ENCODE measurements at places on chromosomes 6 and 20.

DNA sequence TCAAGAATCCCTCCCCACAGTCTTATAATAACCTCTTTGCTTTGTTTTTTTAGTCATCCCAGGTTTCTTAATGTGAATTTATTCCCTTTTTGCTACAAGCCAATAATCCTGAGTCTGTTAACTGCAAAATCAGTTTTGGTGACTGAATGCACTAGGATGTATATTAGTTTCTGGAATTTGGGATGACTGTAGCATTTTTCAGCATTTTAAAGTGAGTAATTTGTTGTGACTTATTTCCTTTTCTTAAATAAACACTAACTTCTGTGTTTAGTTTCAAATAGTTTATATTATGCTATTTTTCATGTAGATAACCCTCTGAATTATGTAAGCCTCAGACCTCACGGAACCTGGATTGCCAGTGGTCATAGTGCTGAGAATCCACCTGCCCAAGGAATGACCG, 5.5 kb downstream of the CST1 start:
- no peak for DNase-seq

GRCh38 chr6:90186637-90187371, 109.8 kb downstream of the BACH2 start:
- DNase-seq, result no peak

DNA sequence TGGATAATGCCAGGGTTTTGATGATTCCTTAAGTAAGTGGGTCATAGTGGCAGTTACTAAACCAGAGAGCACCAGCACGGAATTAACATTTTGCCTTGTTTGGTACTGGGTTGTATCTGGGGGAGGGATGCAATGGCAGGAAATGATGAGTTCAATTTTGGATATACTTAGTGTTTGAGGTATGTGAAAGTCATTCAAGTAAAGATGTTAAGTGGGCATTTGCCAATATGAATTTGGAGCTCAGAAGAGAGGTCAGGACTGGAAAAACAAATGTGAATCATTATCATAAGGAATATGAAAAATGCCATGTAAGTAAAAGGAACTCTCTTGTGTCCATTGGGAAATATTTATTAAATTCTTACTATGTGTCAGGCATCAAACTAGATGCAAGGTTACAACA, 6.2 kb downstream of the PXT1 start:
- DNase-seq, result no peak

DNA sequence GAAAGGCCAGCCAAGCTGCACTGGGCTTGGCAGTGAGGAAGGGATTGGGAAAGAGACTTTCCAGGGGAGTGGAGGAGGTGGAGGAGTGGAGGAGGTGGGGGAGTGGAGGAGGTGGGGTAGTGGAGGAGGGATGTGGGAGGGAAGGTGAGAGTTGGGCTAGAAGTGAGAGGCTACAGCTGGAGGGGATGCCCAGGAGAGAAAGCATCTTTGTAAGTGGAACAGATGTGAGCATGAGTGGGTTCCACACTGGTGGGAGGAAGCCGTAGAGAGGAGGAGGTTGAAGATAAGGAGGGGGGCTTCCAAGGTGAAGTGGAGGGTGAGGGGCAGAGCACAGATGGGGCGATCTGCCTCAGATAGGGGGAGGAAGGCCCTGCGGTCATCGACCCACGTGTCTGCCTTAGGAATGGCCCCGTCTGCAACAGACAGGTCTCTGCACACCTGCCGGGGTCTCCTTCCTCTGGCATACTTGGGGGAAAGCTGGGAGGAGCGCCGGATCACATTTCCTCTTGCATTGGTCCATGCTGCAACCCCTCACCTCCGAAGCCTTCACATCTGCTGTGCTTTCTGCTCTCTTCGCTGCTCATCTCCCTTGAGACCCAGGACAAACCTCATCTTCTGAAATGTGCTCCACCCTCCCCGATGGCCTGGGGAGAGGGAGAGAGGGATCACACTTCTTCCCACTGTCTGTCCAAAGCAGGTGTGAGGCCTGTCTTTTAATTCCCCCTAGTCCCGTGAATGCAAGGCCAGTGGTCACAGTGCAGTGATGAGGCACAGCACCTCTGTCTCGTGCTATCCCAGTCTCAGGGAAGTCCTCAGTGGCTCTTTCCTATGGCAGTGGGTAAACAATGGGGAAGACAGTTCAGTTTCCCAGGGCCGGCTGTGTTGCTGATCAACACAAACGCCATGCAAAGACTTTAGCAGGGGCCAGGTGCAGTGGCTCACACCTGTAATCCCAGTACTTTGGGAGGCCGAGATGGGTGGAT, 48.6 kb upstream of the SNX9 start:
- DNase-seq, result no peak

DNA sequence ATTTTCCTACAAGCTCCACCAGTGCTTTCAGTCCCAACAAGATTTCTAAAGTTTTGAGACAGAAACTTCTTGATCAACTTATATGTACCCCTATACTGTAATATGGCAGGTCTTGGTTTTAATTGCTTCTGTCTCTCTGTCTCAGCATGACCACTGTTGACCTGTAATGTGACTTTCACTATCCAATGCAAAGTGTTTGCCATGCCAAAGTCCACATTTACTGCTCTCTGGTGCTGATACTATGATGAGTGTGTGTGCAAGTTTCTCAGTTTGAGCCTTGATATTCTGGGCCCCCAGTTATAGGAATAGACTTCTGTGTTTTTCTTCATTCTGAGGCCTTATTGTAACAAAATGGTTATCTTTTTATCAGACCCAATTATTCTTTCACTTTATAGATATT, 45.8 kb downstream of the OR2J2 start:
- no peak for DNase-seq

GRCh38 chr20:9147547-9148024, 78.7 kb downstream of the PLCB4 start:
- DNase-seq, result no peak

DNA sequence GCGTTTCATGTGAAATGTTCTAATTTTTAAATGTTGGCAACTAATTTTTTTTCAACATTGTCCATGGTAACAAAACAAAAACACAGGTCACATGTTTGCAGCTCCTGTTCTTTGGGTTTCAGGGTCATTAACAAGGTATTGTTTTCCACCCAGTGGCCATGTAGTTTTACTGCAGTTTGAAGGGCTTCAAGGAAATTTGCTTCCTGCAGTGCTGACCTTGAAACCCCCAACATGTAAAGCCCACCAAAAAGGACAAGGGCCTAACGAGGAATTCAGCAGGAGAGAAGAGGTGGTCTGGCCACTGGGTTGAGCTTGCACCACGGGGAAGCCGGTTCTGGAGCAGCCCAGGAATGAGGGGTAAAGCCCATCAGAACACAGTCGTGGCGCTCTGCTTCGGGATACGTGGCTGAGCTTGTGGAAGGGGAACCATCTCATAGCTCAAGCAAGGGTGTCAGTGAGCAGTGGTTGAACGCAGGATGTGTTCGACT, 13.9 kb upstream of the KLHL31 start:
- no peak for DNase-seq

GRCh38 chr6:11008821-11009220, 35.3 kb downstream of the ELOVL2 start:
- DNase-seq, result no peak

DNA sequence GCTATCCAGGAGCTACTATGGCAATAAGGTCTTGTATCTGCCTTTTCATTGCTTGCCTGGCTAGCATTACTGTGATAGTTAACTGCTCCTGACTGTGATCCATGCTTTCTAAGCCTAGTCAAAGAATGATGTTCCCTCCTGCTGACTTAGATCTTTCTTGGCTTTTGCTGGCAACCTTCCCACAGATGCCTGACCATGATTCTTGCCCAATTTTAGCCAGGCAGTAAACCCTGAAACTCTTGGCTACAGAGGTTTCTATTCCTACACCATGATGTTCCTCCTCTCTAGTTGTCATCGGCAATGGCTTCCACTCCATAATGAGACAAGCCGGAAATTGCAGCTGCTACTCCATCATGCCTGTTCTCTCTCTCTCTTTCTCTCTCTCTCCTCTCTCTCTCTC, 238.1 kb downstream of the HAO1 start:
- DNase-seq, result no peak

DNA sequence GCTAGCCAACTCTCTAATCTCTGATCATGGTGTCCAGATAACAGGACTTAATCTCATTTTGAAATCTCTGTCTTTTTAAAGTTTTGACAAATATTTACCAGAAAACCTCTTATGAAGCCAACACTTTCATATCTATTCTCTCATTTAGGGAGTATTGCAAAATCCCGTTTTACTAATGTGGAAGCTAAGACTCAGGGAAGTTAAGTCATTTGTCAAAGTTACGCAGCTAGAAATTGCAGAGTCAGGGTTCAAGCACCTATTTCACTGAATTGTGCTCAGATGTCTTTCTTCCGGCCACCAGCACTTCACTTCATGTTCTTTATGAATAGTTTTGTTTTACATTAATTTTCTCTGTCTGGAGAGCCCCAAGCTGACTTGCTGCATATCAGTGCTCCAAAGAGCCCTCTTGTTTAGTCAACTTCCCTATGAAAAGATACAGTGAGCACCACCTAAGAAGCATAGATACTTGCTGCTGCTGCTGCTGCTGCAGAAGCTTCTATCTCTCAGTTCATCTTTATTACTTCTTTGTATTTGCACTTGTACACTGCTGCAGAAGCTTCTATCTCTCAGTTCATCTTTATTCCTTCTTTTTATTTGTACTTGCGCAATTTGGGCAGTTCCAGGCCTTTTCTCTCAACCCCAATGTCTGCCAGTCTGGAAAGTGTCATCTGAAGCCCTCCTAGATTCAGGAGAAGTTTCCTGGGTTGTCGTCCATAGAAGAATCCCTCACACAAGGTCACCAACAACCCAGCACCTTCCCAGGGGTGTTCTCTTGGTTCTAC, 329.7 kb downstream of the MAFB start:
- DNase-seq, result no peak

DNA sequence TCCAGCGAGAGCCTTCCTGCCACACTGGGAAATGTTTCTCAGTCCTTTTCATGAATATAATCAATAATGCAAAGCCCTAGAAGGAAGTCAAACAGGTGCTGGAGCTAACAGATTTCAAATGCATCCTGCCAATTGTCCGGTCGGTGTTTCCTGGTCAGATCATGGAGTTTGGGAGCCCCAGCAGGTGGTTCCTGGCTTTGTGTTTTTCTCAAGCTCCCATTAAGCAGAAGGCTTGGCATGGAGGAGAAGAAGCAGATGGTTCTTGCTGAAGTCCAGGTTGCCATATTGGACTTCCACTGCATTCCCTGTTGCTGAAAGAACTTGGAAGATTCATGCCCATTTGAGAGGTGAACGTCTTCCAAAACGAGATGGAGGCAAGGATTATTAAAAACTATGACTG, 68.6 kb downstream of the GFOD1 start:
- no peak for DNase-seq

GRCh38 chr20:9493803-9494202, 20.6 kb upstream of the LAMP5 start:
- no peak for DNase-seq

GRCh38 chr6:135701426-135701825, 150.1 kb upstream of the PDE7B start:
- DNase-seq, result no peak

- no peak for DNase-seq
Observed at GRCh38 chr6:168383062-168383854, 57.7 kb upstream of the SMOC2 start.

- DNase-seq, result no peak
Observed at GRCh38 chr6:125733516-125734300, 15.7 kb upstream of the HEY2 start.

- DNase-seq, result no peak
Observed at GRCh38 chr20:52469128-52469527, 277.5 kb upstream of the ZFP64 start.

DNA sequence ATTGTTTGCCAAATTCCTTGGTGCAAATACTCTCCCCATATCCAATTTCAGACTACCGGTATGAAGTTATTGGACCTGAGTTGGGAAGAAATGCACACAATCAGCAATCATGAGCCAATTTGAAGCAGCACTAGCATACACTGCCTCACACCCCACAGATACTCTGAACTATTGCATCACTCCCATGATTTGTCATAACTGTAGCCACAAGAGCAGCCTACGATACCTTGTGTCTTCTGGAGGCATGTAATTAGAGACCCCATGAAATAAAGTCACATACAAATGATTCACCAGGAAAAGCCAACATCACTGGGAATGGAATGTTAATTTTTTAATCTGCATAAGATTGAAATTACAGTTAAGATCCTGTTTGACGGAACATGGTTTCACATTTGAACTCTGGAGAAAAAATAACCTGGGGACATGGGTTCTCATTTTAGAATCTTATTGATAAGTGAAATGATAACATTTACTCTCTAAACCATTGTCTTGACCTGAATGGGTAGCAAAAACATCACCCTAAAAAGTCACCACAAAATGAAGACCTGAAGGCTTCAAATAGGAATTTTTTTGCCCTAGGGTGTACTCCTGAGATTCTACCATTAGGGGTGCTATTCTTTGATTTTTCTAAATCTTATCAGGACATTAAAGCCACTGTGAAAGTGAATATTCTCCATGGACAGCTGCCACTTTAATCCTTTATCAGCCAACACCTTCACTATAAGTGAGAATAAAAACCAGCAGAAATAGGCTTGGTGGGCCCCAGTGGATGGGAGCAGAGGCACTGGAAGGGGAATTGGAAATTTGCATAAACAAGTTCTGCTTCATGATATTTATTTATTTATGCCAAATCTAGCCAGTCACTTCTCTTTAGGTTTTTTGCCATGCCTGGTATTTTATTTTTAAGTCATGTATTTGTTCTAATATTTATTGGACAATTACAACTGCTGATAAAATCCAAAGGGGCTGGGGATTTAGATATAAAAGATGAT, 34.5 kb upstream of the HBS1L start:
- DNase-seq, result no peak

DNA sequence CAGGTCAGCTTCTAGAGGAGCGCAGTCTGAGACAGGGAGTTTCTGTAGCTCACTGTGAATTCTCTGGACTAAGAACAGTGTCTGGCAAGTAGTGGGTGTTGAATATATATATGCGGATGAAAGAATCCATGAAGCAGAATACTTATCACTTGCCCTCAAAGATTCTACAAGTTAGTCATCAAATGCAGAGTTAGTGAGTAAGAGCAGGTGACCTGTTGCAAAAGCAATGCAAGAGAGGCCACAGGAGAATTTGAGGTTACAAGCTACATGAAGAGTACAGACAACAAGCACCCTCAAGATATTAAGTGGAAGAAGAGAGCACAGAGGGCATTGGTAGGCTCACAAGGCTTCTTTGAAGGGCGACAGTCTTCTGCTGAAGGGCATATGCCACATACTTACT, 103.4 kb upstream of the BTBD3 start:
- DNase-seq, result no peak

- DNase-seq, result no peak
Observed at GRCh38 chr6:35046103-35046502, 95.0 kb downstream of the TCP11 start.

DNA sequence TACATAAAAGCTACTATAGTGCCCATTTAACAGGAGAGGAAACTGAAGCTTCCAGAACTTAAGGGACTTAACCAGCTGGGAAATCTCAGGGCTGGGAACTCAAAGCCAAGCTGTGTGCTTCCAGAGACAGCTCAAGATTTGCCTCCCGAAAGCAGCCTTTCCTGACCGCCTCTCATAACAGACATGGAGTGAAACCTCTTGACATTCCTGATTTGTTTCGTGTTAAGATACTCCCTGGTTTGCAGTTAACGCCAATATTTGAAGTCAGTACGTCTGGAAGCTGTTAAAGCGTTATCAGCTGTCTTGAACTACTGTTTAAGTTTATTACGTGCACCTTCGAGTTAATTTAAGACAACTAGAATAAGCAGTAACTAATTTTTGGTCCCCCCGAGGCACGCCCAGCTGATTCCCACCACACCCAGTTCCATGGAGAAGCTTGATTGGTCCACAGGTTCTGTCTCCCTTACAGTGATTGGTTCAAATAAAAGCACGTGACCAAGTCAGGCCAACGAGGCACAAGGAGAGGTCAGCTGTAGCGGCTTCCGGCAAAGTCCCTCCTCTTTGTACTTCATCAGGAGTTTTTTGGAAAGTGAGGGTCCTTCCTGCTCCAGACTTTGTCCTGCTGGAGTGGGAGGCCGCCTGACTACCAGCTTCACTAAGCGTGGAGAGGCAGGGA, 8.9 kb upstream of the TCP11 start:
- no peak for DNase-seq
